ENCODE measurements at places on chromosomes 5 and 9.

GRCh38 chr9:123102375-123103113 lies 69.1 kb downstream of the GPR21 start:
- no peak for DNase-seq

- no peak for DNase-seq
Observed at GRCh38 chr5:159525117-159525516, 194.8 kb upstream of the IL12B start.

GRCh38 chr5:106258591-106259125 lies 1412.1 kb downstream of the EFNA5 start:
- no peak for DNase-seq

- DNase-seq = no peak
Observed at GRCh38 chr9:123796618-123797484, 133.1 kb downstream of the DENND1A start.

DNA sequence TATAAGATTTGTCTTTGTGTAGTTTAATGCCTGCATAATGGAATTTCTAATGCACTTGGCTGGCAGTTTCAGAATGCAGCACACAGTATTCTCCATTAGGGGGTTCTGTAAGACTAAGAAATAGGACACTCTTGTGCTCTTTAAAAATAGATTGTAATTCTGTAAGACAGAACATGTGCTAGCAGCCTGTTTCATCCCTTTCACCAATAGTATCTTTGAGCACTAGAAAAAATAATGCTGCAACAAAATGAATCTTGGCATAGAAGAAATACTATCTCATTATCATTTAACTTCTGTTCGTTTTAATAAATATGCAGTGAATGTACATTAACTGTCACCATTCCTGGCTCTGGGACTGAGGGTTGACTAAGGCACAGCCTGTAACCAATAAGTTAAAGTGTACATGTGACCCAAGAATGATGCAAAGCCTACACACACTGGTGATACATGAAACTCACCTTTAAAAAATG lies 23.8 kb upstream of the ZNF622 start:
- DNase-seq = no peak

DNA sequence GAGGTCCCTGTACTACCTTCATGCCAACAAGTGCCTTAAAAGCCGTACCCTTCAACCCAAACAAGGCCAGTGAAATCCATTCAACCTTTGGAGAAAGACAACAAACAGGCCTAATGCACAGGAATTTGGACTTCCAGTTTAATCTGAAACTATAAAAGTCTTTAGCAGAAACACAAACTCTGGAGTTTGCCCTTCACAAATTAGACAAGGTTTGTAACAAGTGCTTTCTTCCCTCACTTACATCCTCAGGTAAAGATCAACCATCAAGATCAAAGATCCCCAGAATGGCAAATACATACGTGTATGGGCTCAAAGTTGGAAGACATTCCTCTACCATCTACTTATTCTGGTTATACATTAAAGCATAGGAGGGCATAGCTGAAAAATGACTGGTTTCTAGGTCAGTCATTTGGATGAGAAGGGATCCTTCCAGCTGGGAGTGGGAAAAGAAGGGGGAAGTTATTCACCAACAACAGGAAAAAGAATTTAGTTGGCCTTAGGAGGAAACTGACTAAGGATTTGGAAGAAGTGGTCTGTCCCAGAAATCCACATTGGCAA lies 2.0 kb downstream of the DAB2 start:
- DNase-seq = no peak

GRCh38 chr9:130212543-130213297 lies 40.5 kb downstream of the NCS1 start:
- no peak for DNase-seq

- no peak for DNase-seq
Observed at GRCh38 chr5:15634591-15635288, 134.8 kb downstream of the FBXL7 start.

GRCh38 chr9:107223381-107223780 lies 59.7 kb upstream of the RAD23B start:
- DNase-seq = no peak

GRCh38 chr9:116342061-116342460 lies 188.5 kb downstream of the PAPPA start:
- no peak for DNase-seq

DNA sequence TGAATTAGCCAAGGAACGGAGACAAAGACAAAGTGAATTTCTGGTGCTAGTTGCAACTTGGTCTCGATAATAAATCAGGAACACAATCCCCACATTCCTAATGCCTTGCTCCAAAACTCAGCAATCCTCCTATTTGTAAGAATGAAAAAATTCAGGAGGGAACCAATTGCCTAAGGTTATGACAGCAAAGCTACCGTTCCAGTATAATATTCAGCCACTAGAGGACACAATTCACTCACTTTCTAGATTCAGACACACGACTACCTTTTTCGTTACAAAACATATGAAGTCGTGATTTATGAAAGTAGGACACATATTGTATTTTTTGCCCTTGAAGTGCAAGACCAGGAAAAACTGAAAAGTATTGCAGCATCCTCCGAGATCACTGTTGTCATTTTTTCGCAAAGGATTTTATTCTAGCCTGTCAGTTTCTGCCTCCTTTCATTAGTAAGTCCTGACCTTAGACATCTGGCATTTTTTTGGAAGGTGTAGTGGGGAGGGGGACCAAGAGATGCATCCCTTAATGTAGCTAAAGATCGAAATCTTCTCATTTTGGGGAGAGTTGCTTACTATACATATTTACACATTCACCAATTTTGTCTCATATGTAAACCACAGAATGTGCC lies 133.1 kb downstream of the DOCK8 start:
- no peak for DNase-seq

DNA sequence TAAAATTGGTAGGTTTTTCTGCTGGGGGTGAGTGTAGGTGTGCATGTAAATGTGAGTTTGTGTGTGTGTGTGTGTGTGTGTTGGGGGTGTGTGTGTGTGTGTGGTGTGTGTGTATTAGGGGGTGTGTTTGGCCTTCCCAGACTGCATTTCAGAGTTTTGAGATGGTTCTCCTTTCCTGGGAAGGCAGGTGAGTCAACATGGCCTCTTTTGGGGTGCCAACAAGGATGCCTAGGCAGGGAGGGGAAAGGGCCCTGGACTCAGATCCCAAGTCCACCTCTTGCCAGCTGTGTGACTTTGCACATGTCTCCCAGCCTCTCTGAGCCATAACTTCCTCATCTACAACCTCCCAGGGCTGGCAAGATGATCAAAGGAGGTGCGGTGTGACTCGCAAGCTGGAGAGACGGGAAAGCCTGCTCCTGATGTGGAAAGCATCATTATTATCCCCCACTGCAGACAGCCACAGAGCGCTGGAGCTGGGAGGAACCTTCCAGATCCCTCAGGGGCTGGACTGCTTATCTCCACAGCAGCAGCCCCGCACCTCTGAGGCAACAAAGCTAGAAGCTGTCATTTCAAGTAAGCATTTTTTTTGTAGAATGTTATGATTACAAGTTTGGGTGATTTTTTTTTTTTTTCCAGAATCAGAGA lies 63.5 kb upstream of the TBC1D2 start:
- DNase-seq = no peak

GRCh38 chr5:58810086-58810485 lies 227.2 kb downstream of the RAB3C start:
- DNase-seq = no peak

- no peak for DNase-seq
Observed at GRCh38 chr5:7321724-7322123, 74.2 kb upstream of the ADCY2 start.

GRCh38 chr9:72444435-72444834 lies 77.0 kb upstream of the TMC1 start:
- DNase-seq = no peak

GRCh38 chr9:83294816-83295215 lies 231.9 kb upstream of the RASEF start:
- DNase-seq = no peak

DNA sequence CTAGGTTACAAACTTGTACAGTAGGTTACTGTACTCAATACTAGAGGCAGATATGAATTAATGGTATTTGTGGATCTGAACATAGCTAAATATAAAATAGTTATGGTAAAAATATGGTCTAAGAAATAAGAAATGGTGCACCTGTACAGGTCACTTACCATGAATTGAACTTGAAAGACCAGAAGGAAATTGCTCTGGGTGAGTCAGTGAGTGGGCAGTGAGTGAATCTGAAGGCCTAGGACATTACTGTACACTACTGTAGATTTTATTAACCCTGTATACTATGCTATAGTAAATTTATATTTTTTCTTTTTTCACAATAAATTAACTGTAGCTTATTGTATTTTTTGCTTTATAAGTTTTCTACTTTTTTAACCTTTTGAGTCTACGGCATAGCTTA lies 1020.4 kb downstream of the CDH18 start:
- DNase-seq = no peak

- DNase-seq = no peak
Observed at GRCh38 chr9:120284821-120285220, 295.1 kb downstream of the CDK5RAP2 start.

GRCh38 chr5:165508286-165508685 lies 2002.9 kb downstream of the MAT2B start:
- DNase-seq = no peak

DNA sequence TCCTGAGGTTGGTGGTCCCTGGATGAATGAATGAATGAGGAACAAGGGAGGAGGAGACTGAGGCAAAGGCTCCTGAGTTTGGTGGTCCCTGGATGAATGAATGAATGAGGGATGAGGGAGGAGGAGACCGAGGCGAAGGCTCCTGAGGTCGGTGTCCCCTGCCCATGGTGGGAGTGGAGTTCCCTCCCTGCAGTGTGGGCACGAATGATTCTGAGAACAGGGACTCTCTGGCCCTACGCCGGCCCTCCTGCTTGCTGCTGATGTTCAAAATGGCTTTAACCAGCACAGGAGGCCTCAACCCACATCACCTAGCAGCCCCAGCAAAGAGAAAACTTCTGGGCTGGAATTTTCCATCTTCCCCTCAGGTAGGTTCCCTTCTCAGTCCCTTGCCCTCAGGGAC lies 377.8 kb downstream of the IRX2 start:
- no peak for DNase-seq

DNA sequence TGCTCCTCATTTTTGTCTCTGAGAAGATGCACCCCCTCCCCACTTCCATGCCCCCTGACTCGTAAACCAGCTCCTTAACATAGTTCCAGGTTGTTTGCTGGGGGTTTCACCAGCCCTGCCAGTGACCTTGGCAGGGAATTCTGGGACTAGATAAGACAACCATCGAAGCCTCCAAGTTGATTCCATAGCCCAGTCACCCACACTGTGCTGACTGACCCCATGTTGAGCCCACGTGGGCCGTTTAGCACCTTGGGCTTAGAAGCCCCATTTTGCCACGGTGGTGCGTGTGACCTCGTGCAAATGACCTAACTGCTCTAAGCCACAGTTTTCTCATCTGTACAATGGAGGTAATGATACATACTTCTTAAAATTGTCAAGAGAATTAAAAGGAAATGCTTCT lies 24.6 kb downstream of the PSAT1 start:
- no peak for DNase-seq

DNA sequence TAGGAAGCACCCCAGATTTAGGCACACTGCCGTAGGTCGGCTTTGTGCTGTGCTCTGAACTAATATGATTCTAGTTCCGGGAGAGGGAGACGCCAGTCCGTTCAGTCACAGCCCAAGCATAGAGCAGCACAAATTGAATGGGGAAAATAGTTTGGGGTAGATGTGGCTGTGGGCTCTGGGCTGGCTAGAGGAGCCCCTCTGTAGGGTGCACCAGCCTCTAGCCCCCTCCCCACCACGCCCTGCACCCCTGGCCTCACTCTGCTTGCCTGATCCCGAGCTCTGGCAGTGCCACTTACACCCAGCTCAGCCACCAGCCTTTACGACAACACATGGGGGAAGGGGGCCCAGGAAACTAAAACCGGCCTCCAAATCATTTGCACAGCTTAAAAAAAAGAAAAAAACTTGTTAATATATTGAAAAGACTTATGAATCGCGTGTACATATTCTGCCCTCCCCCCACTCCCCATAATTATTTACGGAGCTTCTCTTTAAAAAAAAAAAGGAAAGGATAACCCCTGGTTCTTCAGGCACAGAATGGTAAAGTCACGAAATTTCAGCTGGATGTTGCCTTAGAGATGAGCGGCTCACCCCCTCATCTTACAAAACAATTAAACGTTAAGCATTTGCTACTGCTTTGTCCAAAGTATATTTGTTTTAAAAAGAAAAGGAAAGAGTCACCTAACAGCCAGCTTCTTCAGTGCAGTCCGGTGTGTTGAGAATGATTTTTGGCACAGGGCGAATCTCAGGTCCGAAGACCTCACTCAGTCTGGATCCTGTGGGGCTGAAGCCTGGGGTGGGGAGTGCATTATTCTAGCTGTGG lies 3.5 kb downstream of the LMX1B start:
- no peak for DNase-seq

DNA sequence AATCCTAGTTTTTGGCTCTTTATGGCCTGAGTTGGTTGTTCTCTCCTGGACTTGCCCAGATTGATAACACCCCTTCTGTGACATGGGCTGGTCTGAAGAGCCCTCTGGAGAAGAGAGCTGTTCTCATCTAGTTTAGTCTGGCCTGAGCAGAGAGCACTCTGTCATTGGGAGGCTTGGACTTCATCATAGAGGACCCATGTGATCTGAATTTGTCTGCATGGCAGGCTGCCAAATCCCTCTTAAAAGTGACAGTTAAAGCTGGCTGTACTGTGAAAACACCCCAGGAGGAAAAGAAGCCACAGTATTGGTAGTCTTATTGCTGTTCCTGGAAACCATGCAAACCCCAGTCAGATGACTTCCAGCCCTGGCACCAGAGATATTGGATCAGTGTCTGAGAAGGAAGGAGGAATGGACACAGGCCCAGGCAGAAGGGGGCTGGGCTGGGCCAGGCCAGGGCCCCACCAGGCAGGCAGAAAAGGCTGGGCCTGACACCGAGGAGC lies 3.7 kb upstream of the WDR31 start:
- no peak for DNase-seq

GRCh38 chr5:133241179-133242092 lies 189.6 kb downstream of the HSPA4 start:
- DNase-seq = no peak

GRCh38 chr5:130871346-130872086 lies 293.5 kb downstream of the HINT1 start:
- DNase-seq = no peak

DNA sequence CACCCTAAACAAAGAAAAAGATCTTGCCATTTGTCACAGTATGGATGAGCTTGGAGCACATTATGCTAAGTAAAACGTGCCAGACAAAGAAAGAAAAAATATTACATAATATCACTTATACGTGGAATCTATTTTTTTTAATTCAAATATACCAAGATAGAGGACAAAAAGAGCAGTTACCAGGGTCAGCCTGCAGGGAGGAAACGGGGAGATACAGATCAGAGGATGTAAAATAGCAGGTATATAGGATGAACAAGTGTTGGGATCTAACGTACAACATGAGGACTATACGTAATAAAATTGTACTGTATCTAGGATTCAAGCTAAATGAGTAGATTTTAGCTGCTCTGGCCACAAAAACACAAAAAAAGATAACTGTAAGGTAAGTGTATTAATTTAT lies 247.5 kb downstream of the TMEM161B start:
- no peak for DNase-seq
